ENCODE measurements at places on chromosomes 3 and 15. TPM values are rescaled to one million over a fixed set of nuclear protein-coding genes. Genes with fewer than 3 reads are reported as not detected.
A peak's percentile ranks its signal among the peaks of the same experiment; 100 is the strongest.

The SOX2 gene
- total RNA-seq = 0.19 TPM

The P2RY1 gene
- 0.82 TPM for total RNA-seq

The CASR gene
- not detected for total RNA-seq

The PLSCR5 gene
- total RNA-seq = not detected

The CLDN18 gene
- total RNA-seq = not detected

GRCh38 chr3:160449636-160450598 is at the start of gene TRIM59:
Gene TRIM59 (minus strand): TSS chr3:160449786. CDS start chr3:160439183, 10,603 bp downstream.
- DNase-seq = peak; percentile 99

DNA sequence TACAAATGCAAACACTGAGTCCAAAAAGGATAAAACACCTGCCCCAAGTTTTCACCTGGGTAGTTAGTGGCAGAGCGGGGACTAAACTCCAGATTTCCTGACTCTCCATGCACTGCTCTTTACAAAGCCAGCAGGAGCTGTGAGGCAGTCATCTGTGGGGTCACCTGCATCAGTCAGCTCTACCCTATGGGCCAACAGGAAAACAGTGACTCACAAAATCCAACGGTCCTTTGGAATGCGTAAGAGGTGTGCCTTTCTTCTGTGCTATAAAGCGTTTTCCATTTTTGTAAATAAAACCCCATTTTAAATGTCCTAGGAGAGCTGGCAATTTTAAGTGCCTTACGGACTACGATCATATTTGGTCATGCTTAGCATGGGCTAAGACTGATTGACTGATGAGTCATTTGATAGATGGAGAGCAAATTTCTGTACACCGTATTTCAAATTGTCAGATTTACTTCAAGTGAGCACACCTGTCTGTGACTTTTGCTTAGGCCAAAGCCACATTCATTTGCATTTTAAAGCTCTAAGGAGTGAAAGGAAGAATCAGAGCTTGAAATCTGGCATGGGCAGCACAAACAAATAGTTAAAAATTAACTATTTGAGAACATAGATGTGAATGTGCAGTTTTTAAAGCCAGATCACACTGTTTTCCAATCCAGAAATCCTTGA is 4.4 kb upstream of the COL8A1 start:
- no peak for DNase-seq

- no peak for DNase-seq
Measured at GRCh38 chr3:59818033-59818918, 768.5 kb upstream of the CFAP20DC start.

- DNase-seq = no peak
Measured at GRCh38 chr3:173857154-173857553, 459.6 kb downstream of the NLGN1 start.

- DNase-seq = no peak
Measured at GRCh38 chr15:66080717-66081398, 172.7 kb downstream of the MEGF11 start.

DNA sequence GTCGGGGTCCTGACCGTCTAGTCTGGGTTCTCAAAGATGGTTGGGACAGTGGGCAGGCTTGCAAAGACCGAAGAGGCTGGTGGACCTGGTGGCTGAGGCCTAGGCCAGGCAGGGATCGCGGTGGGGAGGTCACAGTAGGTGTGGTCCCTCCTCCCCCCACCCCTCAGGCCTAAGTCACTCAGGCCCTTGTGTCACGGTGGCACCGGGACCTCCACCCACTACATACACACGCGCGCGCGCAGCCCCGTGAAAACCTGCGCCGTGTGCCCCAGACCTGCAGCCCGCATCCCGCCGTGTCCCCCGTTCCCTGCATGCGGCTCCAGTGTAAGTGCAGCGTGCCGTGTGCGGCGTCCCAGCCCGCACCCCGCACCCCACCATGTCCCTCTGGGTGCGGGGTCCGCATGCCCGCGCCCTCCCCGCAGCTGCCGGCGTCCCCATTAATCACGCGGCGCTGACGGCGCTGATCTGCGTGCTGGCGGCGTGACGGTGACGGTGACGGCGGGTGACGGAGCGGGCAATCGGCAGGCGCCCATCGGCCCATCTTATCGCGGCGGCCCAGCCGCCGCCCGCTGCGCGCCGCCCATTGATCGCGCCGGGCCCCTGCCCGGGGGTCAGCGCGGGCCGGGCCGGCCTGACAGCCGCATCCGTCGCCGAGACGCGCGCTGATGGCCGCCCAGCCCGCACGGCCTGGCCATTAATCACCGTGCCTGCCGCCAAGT is 24.4 kb downstream of the SEC61A1 start:
- DNase-seq = peak; percentile 28

- no peak for DNase-seq
Measured at GRCh38 chr15:88932271-88932874, 19.2 kb upstream of the MFGE8 start.

- no peak for DNase-seq
Measured at GRCh38 chr15:63502137-63502766, 2.1 kb upstream of the USP3 start.

DNA sequence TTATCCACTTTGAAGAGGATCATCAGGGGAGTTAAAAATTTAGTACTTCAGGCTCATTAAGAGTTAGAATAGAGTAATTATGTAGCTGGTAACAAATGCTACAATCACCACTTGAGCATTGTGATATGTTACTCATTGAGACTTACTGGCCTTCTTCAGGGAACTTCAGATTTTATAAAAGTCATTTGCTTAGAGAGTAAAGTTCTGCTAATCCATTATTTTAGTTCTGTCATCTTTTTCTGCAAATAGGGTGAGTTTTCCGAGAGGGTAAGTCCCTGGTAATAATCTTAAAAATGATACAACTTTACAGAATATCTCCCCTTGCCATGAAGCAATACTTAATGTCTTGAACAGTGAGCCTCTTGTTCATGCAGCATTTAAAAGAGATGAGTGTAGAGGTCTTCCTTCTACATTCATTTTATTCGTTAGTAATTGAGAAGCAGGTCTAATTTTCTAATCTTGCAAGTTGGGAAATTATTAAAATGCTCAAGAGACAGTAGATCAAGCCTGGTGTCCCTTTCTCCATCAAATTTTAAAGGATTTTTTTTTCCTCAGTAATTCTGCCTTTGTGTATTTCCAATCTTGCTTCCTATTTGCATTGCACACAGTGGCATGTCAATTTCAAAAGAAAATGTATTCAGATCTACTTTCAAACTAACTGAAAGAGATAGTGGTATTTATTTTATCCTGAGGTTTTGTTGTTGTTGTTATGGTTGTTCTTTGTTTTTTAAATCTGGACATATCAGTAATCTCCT is 52.6 kb downstream of the MBNL1 start:
- no peak for DNase-seq

DNA sequence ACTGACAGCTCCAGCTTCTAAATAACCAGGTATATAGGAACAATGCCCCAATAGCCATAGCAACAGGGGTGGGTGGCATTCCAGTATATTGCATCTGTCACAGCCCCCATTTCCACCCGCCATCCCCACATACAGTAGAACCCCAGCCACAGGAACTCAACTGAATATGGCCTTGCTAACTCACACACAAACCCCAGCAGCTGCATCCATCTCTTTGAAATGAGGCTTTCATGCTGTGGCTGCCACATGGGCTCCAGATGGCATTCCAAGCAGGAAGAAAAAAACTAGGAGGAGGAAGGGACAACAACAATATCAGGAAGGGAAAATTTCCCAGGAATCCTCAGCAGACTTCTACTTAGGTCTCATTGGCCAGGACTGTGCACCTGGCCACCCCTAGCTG is 54.6 kb downstream of the CCR3 start:
- no peak for DNase-seq

DNA sequence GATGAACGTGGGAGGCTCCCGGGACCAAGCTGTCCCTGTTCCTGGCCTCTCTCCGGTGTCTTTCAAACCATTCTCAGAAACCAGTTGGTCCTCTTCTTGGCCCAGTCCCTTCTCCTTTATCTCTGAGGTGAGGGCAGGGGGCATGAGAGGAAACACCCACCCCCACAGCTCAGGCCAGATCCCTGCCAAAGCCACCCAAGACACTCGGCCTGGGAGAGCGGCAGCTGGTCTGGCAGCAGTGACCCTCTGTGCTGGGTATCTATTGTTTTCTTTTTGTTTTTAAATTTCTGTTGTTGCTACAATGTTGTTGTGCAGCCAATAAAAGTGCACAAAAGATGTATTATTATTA is 27.3 kb downstream of the ACSBG1 start:
- DNase-seq = no peak

DNA sequence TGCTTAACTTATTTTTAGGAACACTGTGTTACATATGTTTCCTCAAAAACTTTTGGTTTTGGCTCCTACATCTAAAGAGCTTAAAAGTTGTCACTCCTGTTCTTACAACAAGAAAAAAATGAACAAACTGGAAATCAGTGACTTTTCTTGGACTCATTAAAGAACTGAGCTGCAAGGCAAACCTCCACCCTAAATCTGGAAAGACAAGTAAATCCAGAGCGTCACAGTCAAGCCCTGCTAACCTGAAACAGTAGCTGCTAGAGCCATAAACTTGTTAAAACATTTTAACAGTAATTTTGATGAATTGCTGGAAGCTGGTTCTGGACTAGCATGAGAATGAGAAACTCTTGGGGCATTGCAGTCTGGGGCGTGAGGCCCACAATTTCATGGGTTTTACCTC is 350.5 kb upstream of the COL8A1 start:
- no peak for DNase-seq

DNA sequence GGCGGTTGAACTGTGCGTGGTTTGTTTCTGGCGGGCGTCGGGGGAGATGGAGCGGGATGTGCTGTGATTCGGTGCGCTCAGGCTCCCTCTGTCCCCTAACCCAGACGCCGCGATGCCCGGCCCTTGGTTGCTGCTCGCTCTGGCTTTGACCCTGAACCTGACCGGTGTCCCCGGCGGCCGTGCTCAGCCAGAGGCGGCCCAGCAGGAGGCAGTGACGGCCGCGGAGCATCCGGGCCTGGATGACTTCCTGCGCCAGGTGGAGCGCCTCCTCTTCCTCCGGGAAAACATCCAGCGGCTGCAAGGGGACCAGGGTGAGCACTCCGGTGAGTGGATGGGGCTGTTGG is 1.2 kb downstream of the TRH start:
- no peak for DNase-seq

DNA sequence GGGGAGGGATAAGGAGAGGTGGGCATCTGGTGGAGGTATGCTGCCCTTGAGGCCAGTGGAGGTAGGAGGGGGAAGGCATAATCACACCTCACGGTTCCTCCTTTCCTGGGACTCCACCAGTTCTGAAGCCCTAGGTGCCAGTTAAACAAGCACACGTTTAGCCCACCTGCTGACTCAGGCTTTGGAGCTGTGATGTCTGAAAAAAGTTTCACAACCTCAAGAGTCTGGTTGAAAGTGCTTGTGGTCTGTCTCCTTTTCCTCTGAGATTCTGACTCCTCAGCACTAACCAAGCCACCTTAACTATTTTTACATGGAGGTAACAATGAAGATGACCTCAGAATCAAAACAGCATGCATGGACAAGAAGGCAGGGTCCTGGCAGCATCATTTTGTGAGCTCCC is 23.0 kb downstream of the HPS3 start:
- DNase-seq = no peak

DNA sequence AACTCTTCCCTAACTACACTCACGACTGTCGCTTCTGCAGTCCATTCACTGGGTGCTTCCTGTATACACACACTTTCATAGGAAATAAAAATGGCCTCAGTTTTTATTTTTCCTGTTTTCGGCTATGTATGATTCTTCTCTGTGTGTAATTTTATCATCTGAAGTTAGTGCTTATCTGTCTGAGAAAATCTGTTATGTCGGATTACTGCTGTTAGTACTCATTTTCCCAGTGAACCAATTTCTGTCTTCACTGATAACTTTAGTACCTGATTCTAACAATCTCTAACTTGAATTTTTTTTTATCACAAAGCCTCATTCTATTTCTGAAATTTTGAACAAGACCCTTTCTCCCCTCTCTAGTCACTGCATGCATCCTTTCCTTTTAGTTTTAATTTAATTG is 20.9 kb downstream of the RAB5A start:
- no peak for DNase-seq

- peak; percentile 48 for DNase-seq
Measured at GRCh38 chr3:47266709-47267489, 15.7 kb downstream of the KIF9 start.

DNA sequence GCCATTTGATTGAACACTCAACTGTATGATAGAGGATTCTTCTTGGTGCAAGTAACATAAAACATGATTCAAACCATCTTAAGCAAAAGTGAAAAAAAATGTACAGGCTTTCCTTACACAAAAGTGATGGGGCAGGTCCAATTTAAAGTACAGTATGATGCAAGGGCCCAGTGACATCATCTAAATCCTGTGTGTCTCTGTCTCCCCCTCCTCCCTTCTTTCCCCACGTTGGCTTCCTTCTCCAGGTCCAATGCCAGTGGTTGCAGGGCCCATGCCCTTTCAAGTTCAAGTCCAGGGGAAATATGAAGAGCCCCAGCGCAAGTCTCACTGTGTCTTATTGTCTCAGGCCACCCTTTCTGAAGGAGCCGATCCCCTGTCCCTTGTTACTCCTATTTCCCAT is 332.3 kb downstream of the SHQ1 start:
- no peak for DNase-seq

DNA sequence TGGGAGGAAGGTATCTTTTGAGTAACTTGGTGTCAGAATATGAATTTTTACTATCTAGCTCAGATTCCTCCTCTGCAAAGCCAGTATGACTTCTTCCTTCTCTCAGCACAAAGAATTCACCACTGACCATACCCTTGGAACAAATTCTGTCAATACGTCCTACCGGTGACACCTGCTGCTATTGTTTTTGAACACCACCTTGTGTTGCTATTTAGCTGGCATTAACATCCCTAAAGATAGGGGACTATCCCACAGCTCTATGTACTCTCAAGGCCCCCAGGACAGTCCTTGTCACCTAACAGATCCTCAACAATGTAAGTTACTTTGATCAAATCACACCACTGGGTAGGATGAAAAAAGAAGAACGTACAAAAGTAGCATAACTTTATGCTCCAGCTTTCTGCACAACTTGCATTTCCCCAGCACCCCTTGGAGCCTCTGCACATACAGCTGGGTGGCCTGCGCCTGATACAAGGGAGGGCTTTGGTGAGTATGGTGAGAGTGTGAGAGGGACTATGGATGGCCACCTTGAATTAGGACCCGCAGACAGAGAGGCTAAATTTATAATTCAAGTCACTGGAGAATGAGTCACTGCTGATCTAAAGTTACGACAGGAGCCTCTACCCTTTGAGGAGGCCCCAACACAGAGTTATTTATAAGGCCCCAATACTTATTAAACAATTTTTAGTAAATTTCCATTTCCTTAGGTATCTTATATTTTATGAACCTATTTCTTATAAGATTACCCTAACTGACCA is 2.3 kb upstream of the COLQ start:
- DNase-seq = no peak

GRCh38 chr3:153617463-153617862 is 455.4 kb downstream of the RAP2B start:
- no peak for DNase-seq

- DNase-seq = no peak
Measured at GRCh38 chr3:45659661-45660566, 29.3 kb upstream of the SACM1L start.
